ENCODE measurements at places on chromosomes 1 and 21.
A peak's percentile ranks its signal among the peaks of the same experiment; 100 is the strongest.

DNA sequence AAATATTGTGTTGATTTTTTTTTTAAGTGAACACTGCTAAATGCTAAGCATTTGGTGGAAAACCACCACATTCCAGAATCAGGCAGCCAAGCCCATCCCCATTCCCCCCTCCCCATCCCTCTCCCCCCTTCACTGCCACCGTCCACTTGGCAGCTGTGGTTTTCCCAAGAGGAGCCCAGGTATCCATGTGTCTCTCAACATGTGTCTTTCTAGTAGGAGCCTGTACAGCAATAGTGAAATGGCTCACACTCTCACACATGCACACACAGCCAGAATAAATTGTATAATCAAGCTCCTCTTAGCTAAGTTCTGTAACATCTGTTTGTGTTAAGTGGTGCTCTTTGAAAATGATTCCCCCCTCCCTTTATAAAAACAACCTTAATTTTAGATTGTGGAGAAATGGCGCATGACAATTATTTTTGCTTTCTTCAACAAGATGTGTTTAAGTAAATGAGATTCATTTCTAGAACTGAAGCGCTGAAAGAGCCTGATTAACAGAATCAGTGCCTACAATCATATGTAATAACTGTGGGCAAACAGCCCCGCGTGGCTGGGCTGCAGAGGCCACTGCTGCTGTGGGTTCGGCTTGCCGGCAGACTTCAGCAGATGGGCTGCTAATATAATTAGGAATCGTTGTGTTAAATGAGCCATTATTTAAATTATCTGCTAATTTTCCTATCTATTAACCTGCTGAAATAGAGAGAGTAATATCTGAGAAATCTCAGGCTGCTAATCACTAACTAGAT, 43.3 kb downstream of the BACE2 start:
- no peak for DNase-seq

GRCh38 chr1:201925981-201926645, 20.2 kb downstream of the LMOD1 start:
- no peak for DNase-seq

DNA sequence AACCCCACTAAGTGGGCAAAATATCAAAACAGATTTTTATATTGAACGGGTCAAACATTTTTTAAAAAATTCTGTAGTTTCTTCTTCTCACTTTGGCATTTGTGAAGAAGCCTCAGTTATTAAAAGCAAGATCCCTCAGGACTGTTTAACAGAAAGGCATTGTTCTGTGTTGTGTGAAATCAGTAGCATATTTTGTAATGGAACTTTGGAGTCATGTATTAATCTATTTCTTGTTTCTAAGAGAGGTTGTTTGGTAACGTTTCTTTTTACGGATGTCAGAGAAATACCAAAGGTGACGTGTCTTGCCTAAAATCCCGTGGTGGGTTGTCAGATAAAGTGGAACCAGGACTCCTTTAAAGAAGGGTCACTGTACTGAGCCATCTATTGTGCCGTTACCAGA, 23.7 kb downstream of the GPR137B start:
- DNase-seq: no peak

GRCh38 chr21:18722193-18722592, 318.6 kb upstream of the TMPRSS15 start:
- no peak for DNase-seq

GRCh38 chr1:7899741-7900140, 40.9 kb downstream of the TNFRSF9 start:
- peak; percentile 25 for DNase-seq

- DNase-seq: peak; percentile 26
Measured at GRCh38 chr1:33560680-33561079, 88.2 kb downstream of the ZSCAN20 start.

DNA sequence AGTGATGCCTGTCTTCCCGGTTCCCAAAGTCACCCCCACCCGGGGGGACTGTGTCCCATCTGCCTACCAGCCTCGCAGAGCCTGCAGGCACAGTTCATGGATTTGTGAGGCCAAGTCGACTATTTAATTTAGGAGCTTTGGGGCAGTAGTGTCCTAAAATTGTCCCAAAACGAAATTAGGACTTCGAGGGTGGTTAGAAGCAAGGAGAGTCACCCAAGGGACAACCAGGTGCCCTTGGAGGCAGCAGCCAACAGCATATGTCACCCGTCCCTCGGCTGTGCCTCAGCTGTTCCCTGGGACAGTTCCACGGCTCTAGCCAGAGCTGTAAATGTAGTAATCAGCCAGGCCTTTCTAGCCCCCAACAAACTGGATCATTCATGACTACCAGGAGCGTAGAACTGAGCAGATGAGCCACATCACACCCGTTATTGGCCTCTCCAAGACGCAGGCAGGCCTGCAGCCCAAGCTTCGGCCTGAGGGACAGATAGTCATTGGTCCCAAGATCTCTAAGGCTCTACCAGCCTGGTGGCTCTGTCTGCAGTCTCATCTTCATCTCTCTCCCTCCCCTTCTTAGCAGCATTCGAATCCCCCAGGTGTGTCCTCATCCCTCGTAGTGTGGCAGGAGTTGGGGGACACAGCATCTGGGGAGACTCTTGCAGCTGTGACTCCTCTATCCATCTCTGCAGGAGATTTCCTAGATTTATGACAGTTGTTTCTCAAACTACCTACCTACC, 2.9 kb downstream of the PAX7 start:
- DNase-seq: no peak

- DNase-seq: no peak
Measured at GRCh38 chr1:152880316-152880715, 2.2 kb downstream of the SMCP start.

- peak; percentile 65 for DNase-seq
Measured at GRCh38 chr1:109112056-109112651, 1.8 kb upstream of the ELAPOR1 start.

DNA sequence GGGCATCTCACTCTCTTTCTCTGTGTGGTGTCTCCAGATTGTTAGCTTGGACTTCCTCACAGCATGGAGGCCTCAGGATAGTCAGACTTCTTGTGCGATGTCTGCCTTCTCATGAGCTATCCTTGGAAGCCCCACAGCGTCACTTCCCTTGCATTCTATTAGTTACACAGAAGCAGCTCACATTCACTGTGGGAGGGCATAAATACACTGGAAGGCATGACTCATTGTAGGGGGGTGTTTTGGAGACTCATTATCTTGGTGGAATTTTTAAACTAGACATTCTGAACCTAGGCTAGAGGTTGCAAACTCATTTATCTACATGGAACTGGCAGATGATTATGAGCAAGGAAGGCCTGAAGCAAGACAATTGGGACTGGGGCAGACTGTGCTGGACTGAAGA, 21.4 kb upstream of the FASLG start:
- DNase-seq: peak; percentile 87

- DNase-seq: no peak
Measured at GRCh38 chr1:119634016-119634415, 14.1 kb downstream of the ZNF697 start.

DNA sequence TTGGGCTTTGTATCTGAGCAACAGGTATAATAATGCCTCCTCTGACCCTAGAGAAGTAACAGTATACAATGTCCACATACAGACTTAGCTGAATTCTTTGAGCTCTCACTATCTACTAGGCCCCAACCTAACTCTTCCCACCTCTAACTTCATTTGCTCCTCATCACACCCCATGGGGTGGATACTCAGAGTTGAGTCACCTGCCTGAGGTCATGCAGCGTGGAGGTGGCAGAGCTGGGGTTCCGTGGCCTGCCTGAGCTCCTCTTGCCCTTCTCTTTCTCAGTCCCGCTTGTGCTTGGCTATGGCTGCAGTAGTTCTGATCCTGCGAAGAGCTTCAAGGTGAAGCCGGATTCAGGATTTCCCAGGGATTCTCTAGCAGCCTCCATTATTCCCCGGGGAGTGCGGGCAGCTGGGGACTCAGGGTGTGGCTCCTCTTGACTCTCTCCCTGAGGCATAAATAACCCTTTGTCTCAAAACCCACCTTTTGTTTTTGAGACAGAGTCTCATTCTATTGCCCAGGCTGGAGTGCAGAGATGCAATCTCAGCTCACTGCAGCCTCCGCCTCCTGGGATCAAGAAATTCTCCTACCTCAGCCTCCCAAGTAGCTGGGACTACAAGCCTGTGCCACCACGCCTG, 29.9 kb upstream of the ACTL8 start:
- DNase-seq: no peak

DNA sequence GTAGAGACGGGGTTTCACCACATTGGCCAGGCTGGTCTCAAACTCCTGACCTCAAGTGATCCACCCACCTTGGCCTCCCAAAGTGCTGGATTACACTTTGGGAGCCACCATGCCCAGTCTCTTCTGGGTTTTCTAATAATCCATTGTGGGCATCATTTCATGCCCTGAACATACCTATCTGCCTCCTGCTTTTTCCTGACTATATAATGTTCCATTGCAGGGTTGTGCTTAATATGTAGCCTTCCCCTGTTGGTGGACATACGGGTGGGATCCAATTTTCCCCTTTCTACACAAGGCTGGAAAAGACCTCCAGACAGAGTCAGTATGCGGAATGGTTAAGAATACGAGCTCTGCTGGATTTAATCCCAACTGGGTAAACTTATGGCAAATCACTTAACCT, 3.5 kb upstream of the ZNF683 start:
- DNase-seq: no peak
